ENCODE measurements at places on chromosomes 6 and 20.

- no peaks in the 10 kb centered on the region for H3K27me3 ChIP-seq
- H3K4me3 ChIP-seq: no peak overlapping the region
- H3K36me3 ChIP-seq: no peaks in the 10 kb centered on the region
- peaks cover 6% of the 10 kb centered on the region for H3K4me1 ChIP-seq
Observed at GRCh38 chr6:149563203-149563927, 2.8 kb upstream of the GINM1 start.

DNA sequence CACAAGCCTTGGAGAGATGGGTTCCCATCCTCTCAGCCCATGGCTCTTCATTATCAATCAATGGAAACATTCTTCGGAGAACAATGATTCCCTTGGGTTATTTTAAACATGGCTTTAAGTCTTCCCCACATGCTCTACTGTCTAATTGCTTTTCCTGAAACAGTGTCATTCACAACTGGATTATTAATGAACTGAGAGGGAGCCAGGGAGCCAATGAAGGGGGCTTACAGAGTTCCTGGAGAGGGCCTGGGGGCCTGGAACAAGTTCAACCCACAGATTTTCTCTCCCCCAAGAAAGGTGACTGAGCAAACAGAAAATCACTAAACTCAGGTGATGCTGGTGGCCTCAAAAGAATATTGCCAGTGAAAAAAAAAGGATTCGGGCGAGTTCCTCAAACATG, 1.3 kb upstream of the PPP1R16B start:
- H3K27me3 ChIP-seq: peaks cover 10% of the 10 kb centered on the region
- no peak overlapping the region for H3K27ac ChIP-seq
- peaks cover 27% of the 10 kb centered on the region for H3K4me1 ChIP-seq

GRCh38 chr6:22600059-22600458, 30.7 kb downstream of the HDGFL1 start:
- no peak overlapping the region for H3K27ac ChIP-seq
- H3K4me1 ChIP-seq: no peaks in the 10 kb centered on the region
- no peaks in the 10 kb centered on the region for H3K27me3 ChIP-seq

- no peak for DNase-seq
- no peak overlapping the region for H3K4me3 ChIP-seq
- H3K27me3 ChIP-seq: no peaks in the 10 kb centered on the region
- no peak overlapping the region for H3K27ac ChIP-seq
- H3K4me1 ChIP-seq: no peaks in the 10 kb centered on the region
Observed at GRCh38 chr20:10970109-10970508, 296.3 kb upstream of the JAG1 start.

- no peak overlapping the region for H3K4me3 ChIP-seq
- DNase-seq: no peak
- no peaks in the 10 kb centered on the region for H3K27me3 ChIP-seq
Observed at GRCh38 chr20:18904624-18905023, 91.0 kb downstream of the SCP2D1 start.

- H3K27me3 ChIP-seq: no peaks in the 10 kb centered on the region
- no peak overlapping the region for H3K27ac ChIP-seq
- H3K4me3 ChIP-seq: no peak overlapping the region
- DNase-seq: no peak
Observed at GRCh38 chr6:166972101-166972500, 15.8 kb upstream of the RNASET2 start.

DNA sequence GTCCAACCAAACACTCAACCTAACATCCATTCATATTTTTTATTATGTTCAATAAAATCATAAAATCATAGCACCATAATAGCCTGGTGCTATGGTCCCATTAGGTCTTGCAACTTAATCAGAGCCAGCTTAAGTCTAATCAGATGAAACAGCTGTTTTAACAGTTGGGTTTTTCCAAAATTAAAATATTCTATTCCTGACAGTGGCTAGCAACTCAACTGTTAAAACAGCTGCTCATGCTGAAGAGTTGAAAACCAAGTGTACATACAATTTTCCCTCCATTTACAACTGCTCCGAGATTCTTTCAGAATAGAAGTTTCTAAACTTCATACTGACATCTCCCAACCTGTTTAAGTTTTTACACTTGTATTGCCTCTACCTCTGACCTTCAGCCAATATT, 89.5 kb downstream of the UBE3D start:
- H3K4me3 ChIP-seq: no peak overlapping the region
- DNase-seq: no peak

GRCh38 chr6:43465948-43466347, 10.6 kb upstream of the DLK2 start:
- peaks cover 11% of the 10 kb centered on the region for H3K27me3 ChIP-seq
- H3K27ac ChIP-seq: no peak overlapping the region
- H3K4me1 ChIP-seq: no peaks in the 10 kb centered on the region
- H3K36me3 ChIP-seq: no peaks in the 10 kb centered on the region
- H3K4me3 ChIP-seq: no peak overlapping the region

- DNase-seq: peak; percentile 47
Observed at GRCh38 chr6:133983099-133983939, 30.3 kb downstream of the TBPL1 start.

DNA sequence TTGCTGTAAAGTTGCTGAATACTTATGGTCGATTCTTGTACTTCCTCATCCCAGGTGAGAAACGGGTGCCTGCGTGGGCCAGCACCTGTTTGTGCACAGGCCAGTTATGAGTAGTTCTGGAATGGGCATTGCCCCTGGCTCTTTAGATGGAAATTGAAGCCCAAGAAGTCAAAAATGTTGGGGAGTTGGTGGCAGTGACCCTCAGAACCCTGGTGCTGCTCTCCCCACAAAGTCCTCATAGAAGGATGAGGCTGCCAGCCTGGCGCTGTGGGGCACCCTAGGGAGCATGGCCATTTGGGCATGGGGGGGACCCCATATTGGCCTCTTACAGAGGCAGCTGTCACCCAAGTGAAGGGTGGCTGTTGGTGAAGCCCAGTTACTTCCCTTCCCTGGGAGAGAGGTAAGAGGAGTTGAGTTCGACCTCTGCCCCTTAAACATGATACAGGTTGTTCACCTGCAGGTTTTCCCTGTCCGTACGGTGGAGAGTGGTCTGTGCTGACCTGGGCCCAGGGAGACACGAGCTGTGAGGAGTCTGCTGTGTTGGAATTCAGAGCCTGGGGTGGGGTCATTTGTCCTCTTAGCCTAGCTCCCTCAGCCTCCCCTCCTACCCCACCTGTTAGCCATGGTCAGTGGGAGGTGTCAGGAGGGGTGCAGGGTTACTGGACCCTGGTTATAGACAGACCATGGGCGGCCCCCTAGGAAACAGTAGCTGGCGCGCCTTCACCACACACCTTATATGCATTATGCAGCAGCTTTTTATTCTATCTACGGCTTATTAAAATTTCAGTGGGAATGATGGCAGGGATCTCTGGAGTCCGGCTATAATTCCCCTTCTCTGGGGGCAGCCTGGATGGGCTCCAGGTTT, 4.9 kb downstream of the HMGA1 start:
- H3K36me3 ChIP-seq: peaks cover 87% of the 10 kb centered on the region
- no peak for DNase-seq
- peaks cover 67% of the 10 kb centered on the region for H3K4me1 ChIP-seq
- H3K27ac ChIP-seq: peak overlapping the region; percentile 76
- H3K27me3 ChIP-seq: no peaks in the 10 kb centered on the region
- no peak overlapping the region for H3K4me3 ChIP-seq

DNA sequence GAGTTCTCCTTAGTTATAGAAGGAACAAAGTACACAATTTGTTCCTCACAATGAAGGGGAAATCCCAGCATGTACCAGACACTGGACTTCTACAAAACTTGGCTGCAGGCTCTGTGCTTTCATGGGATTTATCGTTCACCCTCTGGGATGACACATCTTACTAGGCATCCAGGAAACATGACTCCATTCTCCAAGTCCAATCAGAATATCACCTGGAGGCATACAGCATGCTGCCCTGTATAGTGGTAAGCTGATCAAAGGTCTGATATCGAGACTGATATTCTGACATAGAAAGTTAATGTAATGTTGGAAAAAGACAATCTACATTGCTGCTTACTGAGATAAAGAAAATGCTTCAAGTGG, 6.7 kb downstream of the RWDD2A start:
- H3K36me3 ChIP-seq: peaks cover 8% of the 10 kb centered on the region
- H3K27me3 ChIP-seq: no peaks in the 10 kb centered on the region
- no peak overlapping the region for H3K4me3 ChIP-seq
- H3K4me1 ChIP-seq: no peaks in the 10 kb centered on the region
- DNase-seq: no peak

GRCh38 chr20:61037498-61037897, 214.6 kb upstream of the CDH4 start:
- DNase-seq: no peak
- peaks cover 3% of the 10 kb centered on the region for H3K27me3 ChIP-seq
- H3K4me1 ChIP-seq: no peaks in the 10 kb centered on the region
- no peak overlapping the region for H3K27ac ChIP-seq
- no peaks in the 10 kb centered on the region for H3K36me3 ChIP-seq

GRCh38 chr20:63850689-63851547, 10.4 kb upstream of the ABHD16B start:
- no peak for DNase-seq
- H3K4me3 ChIP-seq: no peak overlapping the region
- no peaks in the 10 kb centered on the region for H3K27me3 ChIP-seq
- no peaks in the 10 kb centered on the region for H3K36me3 ChIP-seq
- no peak overlapping the region for H3K27ac ChIP-seq
- H3K4me1 ChIP-seq: peaks cover 63% of the 10 kb centered on the region

GRCh38 chr6:4128072-4128471, 7.3 kb downstream of the ECI2 start:
- H3K36me3 ChIP-seq: peaks cover 89% of the 10 kb centered on the region
- H3K27me3 ChIP-seq: no peaks in the 10 kb centered on the region
- H3K4me3 ChIP-seq: no peak overlapping the region
- DNase-seq: no peak
- H3K27ac ChIP-seq: no peak overlapping the region
- H3K4me1 ChIP-seq: no peaks in the 10 kb centered on the region

GRCh38 chr20:58646257-58646656, 4.8 kb upstream of the STX16 start:
- no peak for DNase-seq
- no peak overlapping the region for H3K4me3 ChIP-seq
- H3K36me3 ChIP-seq: no peaks in the 10 kb centered on the region
- H3K4me1 ChIP-seq: peaks cover 18% of the 10 kb centered on the region
- H3K27ac ChIP-seq: no peak overlapping the region
- no peaks in the 10 kb centered on the region for H3K27me3 ChIP-seq

DNA sequence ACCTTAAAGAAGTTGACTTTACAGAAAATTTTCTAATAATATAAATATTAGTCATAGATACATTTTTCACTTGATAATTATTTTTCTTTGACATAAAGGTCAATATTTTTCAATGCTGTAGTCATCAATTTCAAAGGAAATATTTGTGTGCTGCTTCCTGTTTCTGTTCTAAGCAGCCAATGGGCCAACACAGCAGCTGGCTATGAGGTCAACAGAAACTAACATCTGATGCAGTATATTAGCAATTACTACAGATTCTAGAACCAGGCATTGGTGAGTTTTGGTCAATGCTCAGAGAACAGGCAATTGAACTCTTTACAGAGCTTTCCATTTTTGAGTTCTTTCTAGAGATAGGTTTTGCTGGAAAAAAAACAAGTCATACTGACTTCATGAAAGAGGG, 669.6 kb upstream of the NRSN1 start:
- H3K4me3 ChIP-seq: no peak overlapping the region
- H3K36me3 ChIP-seq: no peaks in the 10 kb centered on the region
- H3K4me1 ChIP-seq: no peaks in the 10 kb centered on the region
- H3K27me3 ChIP-seq: no peaks in the 10 kb centered on the region

GRCh38 chr6:22064558-22064957, 232.3 kb downstream of the PRL start:
- no peaks in the 10 kb centered on the region for H3K36me3 ChIP-seq
- H3K4me3 ChIP-seq: no peak overlapping the region
- no peak overlapping the region for H3K27ac ChIP-seq
